ENCODE measurements at places on chromosomes 13 and 19.

GRCh38 chr13:27619728-27620376 lies 477 bp downstream of the LNX2 start:
- DNase-seq, result no peak

GRCh38 chr13:57191667-57192066 lies 24.7 kb downstream of the PRR20E start:
- no peak for DNase-seq

DNA sequence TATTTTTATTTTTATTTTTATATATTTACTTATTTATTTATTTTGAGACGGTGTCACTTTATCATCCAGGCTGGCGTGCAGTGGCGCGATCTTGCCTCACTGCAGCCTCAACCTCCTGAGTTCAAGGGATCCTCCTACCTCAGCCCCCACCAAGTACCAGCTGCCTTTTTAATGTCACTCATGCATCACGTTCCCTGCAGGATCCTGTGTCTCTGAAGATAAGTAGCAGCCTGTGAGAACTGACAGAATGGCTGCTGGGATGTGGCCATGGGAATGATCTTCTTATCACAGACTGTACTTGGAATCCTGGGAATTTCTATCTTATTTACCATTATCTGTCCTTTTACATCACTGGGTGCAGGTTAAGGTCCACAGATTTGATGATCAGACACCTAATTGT lies 9.2 kb upstream of the ZNF761 start:
- DNase-seq, result no peak

GRCh38 chr13:89136678-89137077 lies 1465.5 kb downstream of the SLITRK5 start:
- no peak for DNase-seq

DNA sequence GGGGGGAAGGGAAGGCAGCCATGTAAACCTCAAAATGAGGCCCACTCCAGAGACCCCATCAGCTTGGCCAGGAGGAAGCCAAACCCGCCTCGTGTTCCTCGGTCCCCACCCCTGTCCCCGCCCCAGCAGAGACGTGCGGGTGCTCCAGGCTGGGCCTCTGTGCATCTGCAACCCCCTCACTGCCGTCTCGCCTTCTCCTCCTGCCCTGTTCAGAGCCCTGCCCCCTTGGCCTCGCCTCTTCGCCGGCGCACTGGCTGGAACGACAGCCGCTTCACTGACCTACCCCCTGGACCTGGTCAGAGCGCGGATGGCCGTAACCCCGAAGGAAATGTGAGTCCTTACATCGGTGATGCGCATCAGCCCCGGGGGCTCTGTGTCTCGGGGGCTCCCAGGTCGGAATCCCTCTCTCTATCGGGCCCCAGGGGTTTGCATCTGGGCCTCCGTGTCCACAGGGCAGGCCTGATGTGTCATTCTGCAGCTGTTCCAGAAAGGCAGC lies 32.2 kb downstream of the TMEM161A start:
- DNase-seq, result no peak

DNA sequence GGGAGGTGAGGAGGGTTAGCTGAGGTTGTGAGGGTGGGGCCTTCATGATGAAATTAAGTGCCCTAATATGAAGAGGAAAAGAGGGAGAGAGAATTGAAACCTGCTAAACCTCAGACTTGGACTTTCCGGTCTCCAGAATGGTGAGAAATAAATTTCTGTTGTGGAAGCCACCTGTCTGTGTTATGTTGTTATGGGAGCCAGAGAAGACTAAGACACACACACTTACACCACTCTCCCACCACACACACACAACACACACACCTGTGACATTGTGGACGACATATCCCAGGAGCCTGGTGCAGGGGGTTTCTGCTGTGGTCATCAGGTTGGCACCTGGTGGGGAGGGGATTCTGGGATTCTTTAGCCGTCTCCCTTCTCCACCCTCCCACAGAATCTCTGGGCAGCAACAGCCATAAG lies 14.0 kb downstream of the KLK4 start:
- DNase-seq, result no peak

DNA sequence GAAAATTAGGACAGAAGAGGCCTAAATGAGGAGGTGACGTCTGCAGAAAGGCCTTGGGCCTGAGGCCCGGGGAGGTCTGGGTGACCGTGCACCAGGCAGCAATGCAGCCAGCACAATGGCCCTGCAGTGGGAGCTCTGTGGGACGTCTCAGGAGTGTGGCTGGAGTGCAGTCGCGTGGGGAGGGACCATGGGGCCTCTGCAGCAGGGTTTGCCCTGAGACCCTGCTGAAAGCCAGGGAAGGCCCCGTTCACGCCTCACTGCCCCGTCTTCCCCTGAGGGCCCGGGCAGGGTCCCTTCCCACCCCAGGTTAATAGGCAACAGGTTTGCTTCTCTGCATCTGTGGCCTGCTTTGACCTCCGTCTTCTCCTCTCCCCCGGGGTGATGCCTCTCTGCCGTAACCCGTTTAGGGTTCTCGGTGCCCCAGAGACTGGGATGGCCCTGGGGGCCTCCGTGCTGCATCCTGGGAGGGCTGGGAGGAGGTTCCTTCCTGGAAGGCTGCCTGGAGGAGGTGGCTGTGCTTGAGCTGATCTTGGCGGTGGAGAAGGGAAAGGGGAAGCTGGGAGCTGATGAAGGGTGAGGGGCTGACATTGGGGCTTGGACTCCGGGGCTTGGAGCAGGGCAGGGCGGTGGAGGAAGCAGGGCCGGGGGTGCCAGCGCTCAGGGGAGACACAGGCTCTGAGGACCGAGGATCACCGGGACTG lies 9.7 kb downstream of the PALM start:
- no peak for DNase-seq
